Progenitor cell of endocrine pancreas (in vitro differentiated cells): ENCODE measurements at places on chromosomes 6 and 20. TPM values are rescaled to one million over a fixed set of nuclear protein-coding genes. Genes with fewer than 3 reads are reported as not detected.
A peak's percentile ranks its signal among the peaks of the same experiment; 100 is the strongest.

Gene TULP4
- total RNA-seq = 171 and 174 TPM in 2 replicates

Gene SLC17A3
- total RNA-seq = 0.34 and 0.58 TPM in 2 replicates

Gene SPATS1
- total RNA-seq = not detected in 2 replicates

Gene PRL
- total RNA-seq = not detected in 2 replicates

Gene HLA-DQA1
- not detected in 2 replicates for total RNA-seq

Gene THBD
- 0.19 and 0.36 TPM in 2 replicates for total RNA-seq

Gene TTK
- total RNA-seq = 20.6 and 22.1 TPM in 2 replicates

Gene ZFP64
- 25.2 and 26.9 TPM in 2 replicates for total RNA-seq

Gene GABRR1
- not detected in 2 replicates for total RNA-seq

Gene SAMD10
- total RNA-seq = 12.8 and 14.0 TPM in 2 replicates

Gene PRDM1
- total RNA-seq = 4.3 and 8.9 TPM in 2 replicates

Gene KCNQ5
- 0.53 and 1.0 TPM in 2 replicates for total RNA-seq

Gene COL9A3
- total RNA-seq = 81.5 and 84.3 TPM in 2 replicates

Gene SLC22A3
- total RNA-seq = 1.7 and 2.3 TPM in 2 replicates

- DNase-seq = no peak
These were observed 126.7 kb upstream of the SSTR4 start for GRCh38 chr20:22908437-22908836.

- DNase-seq = no peak
These were observed 764.2 kb downstream of the TENT5A start for GRCh38 chr6:80988286-80988685.

- no peak for DNase-seq
These were observed 13.0 kb downstream of the SERPINB6 start for GRCh38 chr6:2958331-2958711.

GRCh38 chr6:170080169-170080827 is 210.6 kb downstream of the DLL1 start:
- no peak for DNase-seq

DNA sequence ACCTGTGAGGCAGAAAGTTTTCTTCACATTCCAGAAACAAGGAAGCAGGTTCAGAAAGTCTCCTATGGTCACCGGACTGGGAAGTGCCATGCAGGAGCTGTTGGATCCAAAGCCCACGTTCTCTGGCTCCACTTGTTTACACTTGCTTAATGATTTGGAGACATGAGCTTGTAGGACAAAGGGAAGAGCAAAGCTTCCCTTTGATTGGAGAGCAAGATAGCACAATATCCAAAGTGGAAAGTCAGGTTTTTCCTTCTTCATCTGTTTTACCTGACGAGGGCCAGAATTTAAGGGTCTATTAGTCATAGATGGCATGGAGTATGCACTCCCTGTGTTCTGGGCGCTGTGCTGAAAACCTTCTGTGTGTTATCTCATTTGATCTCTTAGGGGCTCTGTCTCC is 81.2 kb downstream of the PDE7B start:
- DNase-seq = no peak

DNA sequence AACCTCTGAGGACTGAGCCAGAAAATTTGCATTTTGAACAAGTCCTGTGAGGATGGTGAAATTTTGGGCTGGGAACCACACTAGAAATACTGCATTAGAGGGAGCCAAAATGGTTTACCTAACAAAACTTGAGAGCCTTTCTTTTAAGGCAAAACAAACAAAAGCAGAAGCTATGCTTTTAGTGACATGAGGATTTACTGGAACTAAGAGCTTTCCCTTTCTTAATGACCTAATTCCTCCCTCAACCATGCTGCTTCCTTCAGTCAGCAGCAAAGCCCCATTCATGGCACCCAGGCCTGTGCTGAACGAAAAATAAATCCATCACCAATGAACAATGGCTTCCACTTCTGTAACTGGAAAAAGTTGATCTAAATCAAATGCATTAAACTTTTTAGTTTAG is 974.3 kb downstream of the HACE1 start:
- no peak for DNase-seq

DNA sequence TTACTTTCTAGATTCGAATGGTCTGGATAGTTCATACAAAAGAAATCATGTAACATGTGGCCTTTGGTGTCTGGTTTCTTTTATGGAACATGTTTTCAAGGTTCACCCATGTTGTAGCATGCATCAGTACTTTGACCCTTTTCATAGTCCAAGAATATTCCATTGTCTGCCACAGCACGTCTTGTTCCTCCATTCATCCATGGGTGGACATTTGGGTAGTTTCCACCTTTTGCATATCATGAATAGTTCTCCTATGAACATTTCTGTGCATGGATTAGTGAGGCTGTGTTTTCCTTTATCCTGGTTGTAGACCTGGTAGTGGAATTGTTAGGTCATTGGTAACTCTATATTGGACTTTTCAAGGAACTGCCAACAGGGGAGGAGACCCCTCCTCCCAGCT is 31.7 kb downstream of the GSTA3 start:
- DNase-seq = no peak

GRCh38 chr20:266596-267562 is 9.4 kb downstream of the DEFB132 start:
- peak; percentile 93 for DNase-seq

DNA sequence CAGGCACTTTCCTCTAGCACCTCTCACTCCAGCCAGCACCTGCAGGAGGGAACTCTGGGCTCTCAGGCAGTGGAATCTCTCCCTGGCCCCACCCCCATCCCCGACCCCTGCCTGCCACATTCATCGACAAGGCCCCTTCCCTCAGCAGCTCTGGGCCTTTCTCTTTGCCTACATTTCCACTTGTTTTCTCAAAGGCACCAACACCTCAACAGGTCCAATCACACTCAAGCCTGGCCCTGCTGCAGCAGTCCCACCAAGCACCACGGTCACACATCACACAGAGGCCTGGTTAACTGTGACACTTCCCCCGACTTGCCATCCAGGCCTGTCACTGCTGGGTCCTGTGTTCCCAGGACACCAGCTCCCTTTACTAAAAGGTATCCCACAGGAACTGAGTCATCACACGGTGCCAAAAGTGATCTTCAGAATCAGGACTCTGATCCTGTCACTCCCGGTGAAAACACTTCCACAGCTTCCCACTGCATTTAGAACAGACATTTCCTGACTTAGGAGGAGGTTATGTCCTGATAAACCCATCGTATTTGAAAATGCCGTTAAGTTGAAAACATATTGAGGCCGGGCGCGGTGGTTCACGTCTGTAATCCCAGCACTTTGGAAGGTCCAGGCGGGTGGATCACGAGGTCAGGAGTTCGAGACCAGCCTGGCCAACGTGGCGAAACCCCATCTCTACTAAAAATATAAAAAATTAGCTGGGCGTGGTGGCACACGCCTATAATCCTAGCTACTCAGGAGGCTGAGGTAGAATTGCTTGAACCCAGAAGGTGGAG is 54.9 kb downstream of the MYH7B start:
- DNase-seq = no peak

- no peak for DNase-seq
These were observed 8.8 kb downstream of the THBS2 start for GRCh38 chr6:169244684-169245383.

DNA sequence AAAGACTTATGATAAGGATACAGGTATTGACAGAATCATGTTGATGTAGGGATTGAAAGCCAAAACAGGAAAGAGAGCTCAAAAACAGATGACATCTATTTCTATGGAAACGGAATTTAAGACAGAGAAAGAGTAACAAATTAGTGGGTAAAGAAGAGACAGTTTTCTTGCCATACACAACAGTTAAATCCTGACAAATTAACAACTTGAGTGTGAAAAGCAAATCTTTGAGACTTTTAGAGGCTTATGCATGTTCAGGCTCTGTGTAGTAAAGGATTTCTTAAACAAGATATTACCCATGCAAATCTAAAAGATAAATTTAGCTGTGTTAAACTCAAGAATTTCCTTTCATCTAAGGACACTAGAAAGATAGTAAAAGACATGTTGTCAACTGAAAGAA is 68.5 kb downstream of the SLC22A1 start:
- DNase-seq = no peak

DNA sequence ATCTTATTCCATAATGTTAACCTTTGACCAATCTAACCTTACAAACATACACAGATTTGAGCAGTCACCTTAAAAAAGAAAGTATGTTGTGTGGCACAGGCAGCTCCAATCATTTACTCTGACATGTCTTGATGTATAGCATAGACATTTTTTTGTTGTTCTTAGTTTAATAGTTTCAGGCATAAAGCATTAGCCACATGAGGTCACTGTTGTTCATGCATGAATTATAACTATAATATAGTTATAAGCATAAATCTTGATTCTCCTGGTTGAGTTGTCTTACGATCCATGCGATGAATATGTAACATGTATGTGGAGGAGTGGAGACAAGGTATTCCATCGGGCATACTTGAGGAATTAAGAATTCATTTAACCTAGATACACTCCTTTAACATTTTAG is 26.1 kb upstream of the NKAIN2 start:
- no peak for DNase-seq

DNA sequence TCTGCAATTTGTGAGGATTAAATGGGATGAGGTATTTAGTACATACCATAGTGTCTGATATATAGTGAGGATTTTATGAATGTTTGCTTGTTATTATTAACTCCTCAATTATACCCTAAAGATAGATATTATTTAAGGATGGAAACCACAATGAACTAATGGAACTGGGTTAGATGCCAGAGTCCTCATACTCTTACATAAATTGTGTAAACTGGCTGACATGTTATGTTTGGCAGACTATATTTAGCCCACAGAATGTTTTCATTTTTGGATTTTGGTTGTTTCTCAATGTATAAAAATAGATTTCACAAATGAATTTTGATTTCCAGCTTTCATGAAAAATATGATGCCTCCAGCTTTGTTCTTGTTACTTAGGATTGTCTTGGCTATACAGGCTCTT is 37.6 kb downstream of the HTR1B start:
- no peak for DNase-seq

GRCh38 chr6:52543262-52543661 is 33.6 kb downstream of the TRAM2 start:
- DNase-seq = no peak

DNA sequence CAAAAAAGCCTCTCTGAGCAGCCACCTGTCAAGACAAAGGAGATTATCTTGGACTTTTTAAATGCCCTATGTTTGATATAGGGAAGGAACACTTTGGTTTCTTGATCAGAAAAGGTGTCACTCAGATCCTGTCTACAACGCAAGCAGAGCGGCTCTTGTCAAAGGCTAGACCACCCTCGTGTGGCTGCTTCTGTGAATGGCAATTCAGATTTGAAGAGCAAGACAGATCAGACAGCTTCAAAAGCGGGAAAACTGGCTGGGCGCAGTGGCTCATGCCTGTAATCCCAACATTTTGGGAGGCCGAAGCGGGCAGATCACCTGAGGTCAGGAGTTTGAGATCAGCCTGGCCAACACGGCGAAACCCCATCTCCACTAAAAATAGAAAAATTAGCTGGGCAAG is 10.1 kb upstream of the NXT1 start:
- peak; percentile 39 for DNase-seq

DNA sequence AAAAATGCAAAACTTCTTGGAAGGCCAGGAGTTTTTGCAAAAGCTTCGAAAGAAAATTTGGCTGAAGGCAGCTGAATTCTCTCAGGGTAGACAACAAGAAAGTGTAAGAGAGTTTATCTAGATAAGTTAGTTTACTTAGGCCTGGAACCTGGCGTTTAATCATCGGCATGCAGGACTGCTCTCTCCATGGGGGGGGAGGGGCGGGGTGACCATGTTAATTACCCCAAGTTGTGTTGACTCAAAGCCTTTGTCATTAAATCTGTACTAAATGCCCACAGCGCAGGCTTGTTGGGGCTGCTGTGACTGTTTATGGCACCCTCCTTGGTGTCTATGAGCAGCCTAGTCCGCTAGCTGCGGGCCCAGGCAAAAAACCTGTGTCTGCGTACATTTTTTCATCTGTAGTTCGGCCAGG is 20.1 kb upstream of the ZNF451 start:
- no peak for DNase-seq

GRCh38 chr6:11772109-11772825 is 6.3 kb downstream of the ADTRP start:
- no peak for DNase-seq

DNA sequence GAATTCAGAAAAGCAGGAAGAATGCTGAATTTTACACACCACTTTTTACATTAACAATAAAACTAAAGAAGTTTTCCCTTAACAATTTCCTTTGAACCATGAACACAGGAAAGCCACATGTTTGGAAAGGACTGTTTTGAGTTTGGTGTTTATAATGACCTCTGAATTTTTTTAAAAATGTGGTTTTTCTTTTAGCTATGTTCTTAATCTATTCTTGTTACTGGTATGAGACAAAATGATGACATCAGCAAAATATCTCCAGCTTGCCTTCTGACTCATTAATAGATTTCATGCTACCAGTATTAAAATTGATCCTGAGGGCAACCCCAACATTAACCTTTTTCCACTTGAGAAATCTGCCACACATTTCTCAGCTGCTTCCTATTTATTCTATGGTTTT is 217.5 kb upstream of the THEMIS start:
- no peak for DNase-seq

DNA sequence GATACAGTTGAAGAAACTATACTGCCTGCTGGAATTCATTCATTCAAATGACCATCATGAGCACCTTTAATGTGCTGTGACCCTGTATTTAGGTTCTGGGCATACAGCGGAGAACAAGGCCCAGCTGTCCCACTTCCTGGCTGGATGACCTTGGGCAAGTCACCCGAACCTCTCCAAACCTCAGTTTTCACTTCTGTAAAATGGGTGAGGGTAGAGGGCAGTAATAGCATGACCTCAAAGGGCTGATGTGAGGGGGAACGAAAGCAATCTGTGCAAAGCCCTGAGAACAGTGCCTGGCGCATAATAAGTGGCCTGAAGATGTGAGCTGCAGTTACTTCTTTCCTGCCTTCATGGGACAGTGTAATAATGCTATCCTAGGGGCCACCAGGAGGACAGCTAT is 20.5 kb upstream of the AAR2 start:
- no peak for DNase-seq

DNA sequence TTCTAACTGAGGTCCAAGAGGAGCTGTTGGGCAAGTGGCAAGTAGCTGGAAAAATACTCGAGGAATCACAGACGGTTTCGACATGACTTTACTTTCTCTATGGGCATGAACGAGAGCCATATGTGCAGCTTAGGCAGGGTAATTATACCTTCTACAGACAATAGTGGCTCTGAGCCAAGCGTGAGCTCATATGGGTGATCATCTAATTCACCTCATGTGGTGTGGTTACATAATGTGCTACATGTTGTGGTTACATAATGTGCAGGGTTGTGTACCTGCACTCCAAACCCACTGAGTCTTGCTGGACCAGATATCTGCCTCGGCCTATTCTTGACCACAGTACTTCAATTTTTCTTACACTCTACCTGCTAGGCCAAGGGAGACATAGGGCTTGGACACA is 771.7 kb upstream of the EYS start:
- no peak for DNase-seq

- DNase-seq = no peak
These were observed 33.2 kb upstream of the PCMTD2 start for GRCh38 chr20:64222291-64222735.

DNA sequence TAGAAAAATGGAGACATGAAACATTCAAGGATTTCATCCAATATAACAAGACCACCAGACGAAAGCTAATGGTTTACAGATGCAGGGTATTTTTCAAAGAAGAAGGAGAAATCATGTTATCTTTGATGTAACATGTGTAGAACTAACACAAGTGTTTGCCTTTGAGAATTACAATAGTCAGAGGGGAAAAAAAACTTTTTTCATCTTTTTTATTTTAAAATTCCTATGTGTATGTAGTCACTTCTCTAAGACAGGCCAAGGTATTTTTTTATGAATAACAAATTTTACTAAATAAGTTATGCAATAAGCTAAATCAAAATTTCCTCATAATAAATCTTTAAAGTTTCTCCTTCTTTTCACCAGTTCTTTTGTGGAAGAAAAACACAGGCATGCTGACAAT is 161.4 kb downstream of the PDE7B start:
- DNase-seq = no peak

- no peak for DNase-seq
These were observed 1.3 kb upstream of the RNF217 start for GRCh38 chr6:124960757-124961463.
